Activated naive CD4-positive, alpha-beta T cell treated with Interleukin-2 at 50 U/mL for 16 hours (primary cell): ENCODE measurements at places on chromosomes 12 and 14.
A peak's percentile ranks its signal among the peaks of the same experiment; 100 is the strongest.

DNA sequence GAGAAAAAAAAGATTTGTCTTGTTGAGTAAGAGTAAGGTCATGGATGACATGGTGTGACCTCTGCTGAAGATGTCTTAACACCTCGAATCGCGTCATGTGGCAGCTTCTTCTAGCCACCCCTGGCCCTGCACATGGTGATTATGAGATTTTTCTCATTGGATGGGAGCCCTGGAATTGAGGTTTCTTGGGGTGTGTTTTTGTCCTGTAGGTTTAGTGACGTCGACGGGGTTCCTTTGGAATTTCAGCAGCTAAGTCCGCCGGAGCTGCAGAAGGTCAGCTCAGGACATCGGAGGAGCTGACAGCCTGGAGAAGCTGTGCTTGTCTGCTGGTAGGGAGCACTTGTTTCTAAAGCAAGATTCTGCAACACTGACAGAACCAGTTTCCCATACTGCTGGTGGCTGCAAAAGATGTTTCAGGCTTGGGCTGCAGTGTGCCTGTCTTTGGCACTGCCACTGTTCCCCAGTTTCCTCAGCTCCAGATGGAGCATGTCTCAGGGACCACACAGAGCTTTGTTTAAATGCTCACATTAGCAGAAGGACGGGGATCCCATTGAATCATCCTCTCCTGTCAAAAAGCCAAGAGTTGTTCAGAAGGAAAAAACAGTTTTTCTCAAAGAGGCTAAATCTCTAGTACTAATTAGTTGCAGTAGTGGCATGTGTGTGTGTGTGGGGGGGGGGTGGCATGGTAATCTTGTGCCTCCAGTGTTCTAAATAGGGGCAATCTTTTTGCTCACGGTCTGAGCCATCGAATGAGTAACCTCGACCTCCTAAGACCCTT, 5.2 kb upstream of the FOS start:
- no peak for DNase-seq

GRCh38 chr12:95214466-95214865, 2.8 kb downstream of the FGD6 start:
- no peak for DNase-seq

- no peak for DNase-seq
These were observed 22.0 kb downstream of the TTC9 start for GRCh38 chr14:70663707-70664179.

DNA sequence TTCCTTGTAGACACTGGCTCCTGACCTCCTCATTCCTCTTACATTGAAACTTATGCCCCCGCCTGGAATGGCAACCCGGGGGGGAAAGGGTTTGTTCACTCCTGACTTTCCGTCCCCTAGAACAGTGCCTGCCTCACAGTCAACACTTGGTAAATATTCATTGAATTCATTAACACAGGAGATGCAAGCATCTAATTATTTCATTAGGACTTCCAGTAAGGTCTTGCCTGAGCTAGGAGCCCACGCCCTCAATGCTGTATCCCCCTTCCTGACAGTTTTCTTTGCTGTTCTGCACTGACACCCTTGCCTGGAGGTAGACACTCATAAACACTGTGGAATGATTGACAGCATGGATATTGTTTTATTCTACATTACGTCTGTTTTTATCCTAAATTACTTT, 49.3 kb upstream of the CHST11 start:
- no peak for DNase-seq

GRCh38 chr14:23306412-23307145, at the start of gene BCL2L2:
Gene BCL2L2 (plus strand): TSS chr14:23306833. CDS start chr14:23307768, 935 bp downstream.
- no peak for DNase-seq

- no peak for DNase-seq
These were observed 234.3 kb upstream of the PLEKHG7 start for GRCh38 chr12:92468358-92469020.

DNA sequence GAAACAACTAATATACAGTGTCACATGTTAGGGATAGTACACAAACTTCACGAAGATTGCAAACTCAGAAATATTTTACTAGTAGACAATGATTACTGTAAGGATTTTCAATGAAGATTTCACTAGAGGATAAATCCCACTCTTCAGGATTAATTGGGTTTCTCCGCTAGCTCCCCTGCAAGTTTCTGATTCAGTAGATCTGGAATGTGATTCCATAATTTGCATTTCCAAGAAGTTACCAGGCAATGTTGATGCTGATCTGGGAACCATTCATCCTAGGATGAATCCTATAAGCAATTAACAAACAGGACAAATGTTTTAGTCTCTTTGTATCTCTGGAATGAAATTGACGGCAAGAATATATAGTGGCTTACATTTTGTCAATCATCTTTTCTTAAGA, 272.4 kb downstream of the ALX1 start:
- DNase-seq, result no peak

DNA sequence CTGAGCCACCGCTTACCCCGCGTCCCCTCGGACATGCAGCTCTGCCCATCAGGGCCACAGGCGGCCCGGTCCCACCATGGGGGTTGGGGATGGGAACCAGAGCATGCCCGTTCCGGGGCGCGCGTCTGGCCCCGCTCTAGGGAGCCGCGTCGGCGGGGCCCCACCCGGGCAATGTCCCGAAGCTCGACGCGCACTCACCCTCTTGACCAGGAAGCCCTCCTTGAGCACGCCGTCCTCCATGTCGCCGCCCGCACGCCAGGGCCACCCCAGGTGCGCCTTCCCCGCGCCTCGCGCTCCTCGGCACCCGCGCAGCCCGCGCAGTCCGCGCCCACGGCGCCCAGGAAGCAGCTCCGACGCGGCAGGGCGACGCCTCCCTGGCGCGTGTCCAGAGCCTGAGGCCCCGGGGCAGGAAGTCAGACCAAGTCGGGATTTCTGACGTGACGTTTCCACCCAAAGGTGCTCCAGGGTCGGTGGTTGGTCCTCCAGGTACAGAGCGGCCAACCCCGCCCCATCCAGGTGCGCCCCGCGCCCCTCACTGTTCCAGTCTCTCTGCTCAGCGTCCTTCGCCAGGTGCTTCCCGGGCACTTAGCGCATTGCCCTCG, at the start of gene PLEK2:
Gene PLEK2 (minus strand): TSS at position 346 of the 602 bp plus-strand sequence. CDS start 106 bp downstream, at position 240.
- DNase-seq, result peak; percentile 44

DNA sequence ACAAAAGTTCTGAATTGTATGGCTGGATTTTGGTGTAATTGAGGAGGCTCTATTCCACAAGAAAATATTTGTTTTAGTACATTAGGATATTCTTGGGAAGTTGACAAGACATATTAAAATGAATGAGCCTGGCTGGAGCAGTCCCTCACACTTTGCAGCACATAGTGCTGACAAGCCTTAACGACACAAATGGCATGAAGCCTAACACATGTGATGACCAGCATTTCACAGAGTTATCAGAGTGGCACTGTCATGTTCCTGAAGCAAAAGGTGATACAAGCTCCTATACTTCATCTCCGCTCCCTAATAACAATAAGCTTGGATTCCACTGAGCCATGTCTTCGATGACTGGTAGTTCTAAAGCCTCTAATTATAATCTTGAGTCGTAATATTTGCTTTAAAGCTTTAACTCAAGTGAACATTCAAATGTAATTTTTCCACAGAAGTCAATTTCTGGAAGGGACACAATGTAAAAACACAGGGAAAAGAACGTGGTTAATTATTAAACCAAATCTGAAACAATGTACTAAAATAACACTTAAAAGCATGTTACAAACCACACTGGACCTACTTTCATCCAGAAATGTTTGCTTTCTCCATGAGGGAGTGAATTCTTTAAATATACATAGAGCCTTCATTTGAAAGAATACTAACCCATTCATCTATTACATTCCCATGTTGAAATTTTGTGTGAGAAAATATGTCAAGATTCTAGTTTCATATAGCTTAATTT, 49.6 kb downstream of the GRIP1 start:
- no peak for DNase-seq

DNA sequence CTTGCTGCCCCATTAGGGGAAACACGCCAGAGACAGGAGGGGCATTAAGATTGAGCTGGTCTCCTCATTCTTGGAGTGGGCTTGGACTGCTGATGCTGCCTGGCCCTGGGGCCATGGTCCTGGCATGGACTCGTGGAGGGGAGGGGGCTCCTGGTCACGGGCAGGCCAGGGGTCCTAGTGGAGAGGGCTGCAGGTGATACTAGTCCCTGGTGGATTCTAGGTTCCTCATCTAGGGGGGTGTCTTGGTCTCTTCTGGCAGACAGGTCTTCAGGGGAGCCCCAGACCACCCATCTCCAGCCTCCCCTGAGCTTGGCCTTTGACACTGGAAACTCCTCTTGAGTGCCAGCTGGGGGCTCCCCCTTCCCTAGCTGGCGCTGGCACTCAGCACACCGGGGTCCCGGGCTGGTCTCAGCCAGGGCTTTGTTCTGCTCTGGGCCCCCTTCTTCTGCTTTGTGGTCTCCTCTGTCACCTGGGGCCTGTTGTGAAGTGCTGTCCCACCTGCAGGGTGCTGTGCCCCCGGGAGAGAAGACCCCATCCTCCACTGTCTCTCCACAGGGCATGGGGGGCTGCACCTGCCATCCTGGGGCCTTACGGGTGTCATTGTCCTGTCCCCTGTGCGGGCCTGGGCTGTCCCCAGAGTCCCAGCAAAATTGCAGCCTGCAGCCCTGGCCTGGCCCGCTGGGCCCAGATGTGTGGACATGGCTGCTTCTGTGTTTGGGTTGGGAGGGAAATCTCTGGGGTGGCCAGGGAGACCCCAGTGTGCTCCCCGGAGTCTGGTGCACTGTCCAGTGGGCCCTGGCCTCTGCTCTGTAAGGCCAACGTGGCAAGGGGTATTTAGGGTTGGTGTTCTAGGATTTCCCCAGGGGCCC, 2.3 kb downstream of the KIF26A start:
- no peak for DNase-seq

GRCh38 chr14:97380539-97380941, 583.4 kb downstream of the VRK1 start:
- peak; percentile 80 for DNase-seq

DNA sequence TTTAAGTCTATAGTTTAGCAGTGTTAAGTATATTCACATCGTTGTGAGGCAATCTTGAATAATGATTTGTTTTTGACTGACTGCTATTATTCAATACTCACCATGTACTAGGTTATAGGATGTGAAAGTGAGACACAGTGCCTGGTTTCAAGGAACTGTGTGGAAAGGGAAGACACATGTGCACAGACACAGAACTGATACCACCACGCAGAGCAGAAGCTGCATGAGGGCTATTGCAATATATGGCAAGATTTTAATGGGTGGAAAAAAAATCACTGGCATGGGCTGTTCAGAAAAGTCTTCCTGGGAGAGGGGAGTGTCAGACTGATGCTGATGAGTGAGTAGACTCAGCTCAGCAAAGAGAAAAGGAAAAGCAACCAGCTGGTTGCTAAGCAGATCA, 10.4 kb downstream of the SLC7A8 start:
- DNase-seq, result no peak

DNA sequence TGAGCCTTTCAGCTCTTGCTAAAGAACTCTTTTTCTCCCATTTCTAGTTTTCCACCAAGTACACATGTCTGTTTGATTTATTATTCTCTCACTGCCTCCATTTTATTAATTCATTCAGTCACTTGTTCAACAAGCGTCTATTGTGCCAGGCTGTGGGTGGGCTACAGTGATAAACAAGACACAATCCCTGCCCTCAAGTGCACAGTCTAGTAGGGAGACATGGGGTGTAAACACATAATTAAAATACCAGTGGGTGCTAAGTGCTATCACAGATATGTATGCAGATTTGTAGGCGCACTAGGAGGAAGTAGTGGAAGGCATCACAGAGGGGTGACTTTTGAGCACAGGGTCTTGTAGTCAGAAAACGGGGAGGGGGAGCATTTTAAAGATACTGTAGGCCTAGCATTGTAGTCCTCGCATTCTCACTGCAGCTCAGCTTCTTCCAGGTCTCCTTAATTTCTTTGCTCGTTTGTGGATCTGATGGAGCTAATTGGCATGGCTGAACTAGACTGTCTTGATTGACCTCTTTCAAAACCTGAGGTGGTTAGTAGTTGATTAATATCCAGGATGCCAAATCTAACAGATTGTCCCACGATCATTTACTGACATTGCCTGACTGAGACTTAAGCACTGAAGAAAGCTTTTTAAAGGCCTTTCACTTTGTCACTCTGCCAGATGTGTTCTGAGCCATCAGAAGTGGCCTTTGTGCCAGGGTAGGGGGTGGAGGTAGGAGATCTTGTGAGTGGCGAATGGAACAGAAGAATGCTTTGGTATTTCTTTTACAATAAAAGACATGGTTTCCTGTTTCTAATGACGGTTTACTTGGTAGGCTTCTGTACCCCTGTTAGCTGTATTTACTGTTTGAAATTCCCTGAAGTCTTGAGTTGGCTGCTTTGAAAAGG, 116.9 kb downstream of the DIP2B start:
- DNase-seq, result no peak

GRCh38 chr14:90302529-90303303, 29.0 kb downstream of the NRDE2 start:
- no peak for DNase-seq

DNA sequence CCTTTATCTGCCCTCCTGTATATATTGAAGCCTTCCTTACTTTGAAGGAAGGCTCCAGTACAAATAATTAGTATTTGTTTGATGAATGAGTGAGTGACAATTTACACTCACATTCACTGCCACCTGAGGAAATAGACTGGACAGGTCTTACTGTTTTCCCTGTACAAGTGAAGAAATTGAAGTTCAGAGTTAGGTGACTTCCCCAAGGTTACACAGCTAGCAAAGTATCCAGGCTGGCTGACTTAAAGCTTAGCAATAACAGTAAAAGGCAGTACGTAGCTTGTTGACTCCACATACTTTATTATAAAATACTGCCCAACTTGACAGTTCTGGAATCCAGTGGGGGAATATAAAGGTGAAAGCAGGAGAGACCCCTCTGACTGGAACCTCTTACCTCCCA, 2.6 kb upstream of the KRT18 start:
- no peak for DNase-seq

DNA sequence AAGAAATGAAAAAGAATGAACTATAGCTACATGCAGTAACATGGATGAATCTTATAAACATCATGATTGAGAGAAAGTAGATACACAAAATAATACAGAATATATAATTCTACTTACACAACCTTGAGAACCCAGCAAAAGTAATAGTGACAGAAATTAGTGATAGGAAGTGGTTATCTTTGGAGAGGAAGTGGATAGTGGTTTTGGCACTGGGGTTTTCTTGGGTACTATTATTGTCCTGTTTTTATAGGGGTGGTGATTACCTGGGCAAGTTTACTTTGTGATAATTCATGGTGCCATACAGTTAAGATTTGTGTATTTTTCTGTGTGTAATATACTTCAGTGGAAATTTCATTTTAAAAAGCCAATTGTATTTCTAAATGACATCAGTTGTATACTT, 352.7 kb downstream of the AEBP2 start:
- DNase-seq, result no peak

DNA sequence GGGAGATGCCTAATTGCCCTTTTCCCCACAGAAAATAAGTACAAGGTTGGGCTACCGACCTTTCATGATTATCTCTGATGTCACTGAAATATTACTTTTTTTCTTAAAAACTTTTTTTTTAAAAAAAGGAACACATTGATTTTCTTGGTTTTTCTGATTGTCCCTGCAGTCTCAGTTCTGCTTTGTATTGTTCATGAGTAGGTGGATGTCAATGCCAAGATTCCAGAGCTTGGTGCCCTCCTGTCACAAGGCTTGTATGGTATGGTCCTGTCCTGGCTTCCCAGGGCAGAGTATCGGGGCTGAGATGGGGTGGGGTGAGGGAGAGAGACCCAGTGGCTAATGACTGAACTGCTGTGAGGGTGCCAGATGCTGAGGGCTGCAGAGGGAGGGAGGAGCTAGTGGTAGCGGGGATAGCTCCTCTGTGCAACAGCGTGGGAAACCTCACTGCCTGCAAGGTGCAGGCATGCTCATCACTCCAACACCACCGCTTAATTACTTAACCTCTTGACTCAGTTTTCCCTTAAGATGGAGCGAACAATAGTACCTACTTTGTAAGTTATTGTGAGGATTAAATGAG, 4.4 kb upstream of the CTDSP2 start:
- DNase-seq, result no peak

GRCh38 chr12:52651726-52652261, at the start of gene KRT2:
Gene KRT2 (minus strand): TSS chr12:52652211. CDS start chr12:52652142, 69 bp downstream.
- no peak for DNase-seq
